ENCODE measurements at places on chromosomes 2 and 18.
A peak's percentile ranks its signal among the peaks of the same experiment; 100 is the strongest.

GRCh38 chr18:42114310-42114943 is 159.4 kb downstream of the PIK3C3 start:
- peak; percentile 71 for DNase-seq

GRCh38 chr18:59268721-59269562 is 4.3 kb downstream of the RAX start:
- peak; percentile 70 for DNase-seq

- DNase-seq: peak; percentile 47
Measured at GRCh38 chr2:70340761-70341476, 39.1 kb upstream of the FAM136A start.

- no peak for DNase-seq
Measured at GRCh38 chr2:3434654-3435053, 55.2 kb downstream of the TRAPPC12 start.

DNA sequence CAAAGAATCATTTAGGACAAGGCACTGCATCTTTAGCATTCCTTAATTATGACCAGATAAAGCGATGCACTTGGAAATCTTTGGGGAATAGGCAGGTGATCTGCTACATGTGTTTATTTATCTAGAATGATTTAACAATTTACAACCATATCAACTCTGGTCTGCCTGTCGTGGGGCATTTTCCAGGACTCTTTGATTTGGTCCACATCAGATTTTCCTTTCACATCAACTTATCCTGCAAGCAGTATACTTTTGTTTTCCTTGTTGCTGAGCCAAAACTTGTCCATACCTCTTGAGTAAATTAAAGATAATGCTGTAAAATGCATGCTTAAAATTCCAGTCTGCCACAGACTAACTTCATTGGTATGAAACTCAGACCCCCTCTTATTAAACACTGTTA is 312.4 kb upstream of the TCF4 start:
- no peak for DNase-seq

- DNase-seq: no peak
Measured at GRCh38 chr18:40911582-40912254, 1043.3 kb upstream of the PIK3C3 start.

GRCh38 chr18:76903386-76903785 is 81.0 kb downstream of the ZNF236 start:
- DNase-seq: no peak

- no peak for DNase-seq
Measured at GRCh38 chr2:194917519-194917918, 739.5 kb upstream of the SLC39A10 start.

DNA sequence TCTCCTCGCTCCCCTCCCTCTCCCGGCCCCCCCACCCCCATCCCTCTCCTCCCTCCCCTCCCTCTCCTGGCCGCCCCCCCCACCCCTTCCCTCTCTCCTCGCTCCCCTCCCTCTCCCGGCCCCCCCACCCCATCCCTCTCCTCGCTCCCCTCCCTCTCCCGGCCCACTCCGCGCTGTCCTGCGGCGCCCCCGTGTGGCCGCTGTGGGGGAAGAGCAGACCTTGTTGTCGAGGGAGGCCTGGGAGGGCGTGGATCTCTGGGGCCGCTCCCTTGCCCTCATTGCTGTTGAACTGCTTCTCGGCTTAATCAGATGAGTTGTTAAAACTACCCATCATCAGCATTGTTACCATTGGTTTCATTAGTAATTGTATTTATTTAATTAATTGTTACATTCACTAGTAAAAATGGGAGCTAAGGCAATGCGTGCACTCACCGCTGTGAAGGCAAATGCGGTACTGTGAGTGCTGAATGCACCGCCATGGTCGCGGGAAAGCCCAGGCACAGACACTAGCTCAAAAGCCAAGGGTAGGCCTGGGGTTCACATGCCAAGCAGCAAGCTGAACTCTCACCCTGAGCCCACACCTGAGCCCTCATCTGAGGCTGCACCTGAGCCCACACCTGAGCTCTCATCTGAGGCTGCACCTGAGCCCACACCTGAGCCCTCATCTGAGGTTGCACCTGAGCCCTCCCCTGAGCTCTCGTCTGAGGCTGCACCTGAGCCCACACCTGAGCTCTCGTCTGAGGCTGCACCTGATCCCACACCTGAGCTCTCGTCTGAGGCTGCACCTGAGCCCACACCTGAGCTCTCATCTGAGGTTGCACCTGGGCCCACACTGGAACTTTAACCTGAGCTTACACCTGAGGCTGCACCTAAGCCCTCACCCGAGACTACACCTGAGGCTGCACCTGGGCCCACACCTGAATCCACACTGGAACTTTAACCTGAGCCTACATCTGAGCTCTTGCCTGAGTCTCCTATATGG is 8.8 kb downstream of the RTP5 start:
- peak; percentile 83 for DNase-seq

DNA sequence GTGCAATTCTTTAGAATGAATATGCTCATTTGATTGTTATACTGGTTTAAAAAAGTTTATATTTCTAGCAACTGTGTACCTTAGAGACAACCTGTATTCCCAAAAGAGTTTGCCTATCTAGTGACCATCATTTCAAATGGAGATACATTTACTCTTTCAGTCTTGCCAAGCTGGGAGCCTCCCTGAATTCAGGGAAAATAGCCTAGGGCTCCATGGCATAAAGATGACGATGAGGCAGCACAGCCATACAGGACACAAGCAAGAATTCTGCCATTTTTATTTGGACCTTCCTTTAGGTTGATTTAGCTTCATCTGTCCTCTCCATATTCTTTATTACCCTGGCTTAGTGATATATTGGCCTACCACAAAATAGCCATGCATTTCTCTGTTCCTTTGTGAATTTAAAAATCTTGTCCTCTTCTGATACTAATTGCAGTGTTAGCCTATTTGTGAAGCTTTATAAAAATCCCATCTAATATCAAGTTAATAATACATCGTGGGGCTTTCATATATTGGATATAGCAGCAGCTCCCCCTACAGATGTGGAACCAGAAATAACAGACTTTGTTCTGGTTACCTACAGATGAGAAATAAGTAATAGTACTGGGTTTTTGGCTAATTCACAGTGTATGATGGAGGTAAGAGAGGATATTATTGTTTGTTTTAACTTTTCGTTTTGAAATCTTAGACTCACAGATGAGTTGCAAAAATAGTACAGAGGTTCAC is 1661.9 kb upstream of the PIK3C3 start:
- no peak for DNase-seq

DNA sequence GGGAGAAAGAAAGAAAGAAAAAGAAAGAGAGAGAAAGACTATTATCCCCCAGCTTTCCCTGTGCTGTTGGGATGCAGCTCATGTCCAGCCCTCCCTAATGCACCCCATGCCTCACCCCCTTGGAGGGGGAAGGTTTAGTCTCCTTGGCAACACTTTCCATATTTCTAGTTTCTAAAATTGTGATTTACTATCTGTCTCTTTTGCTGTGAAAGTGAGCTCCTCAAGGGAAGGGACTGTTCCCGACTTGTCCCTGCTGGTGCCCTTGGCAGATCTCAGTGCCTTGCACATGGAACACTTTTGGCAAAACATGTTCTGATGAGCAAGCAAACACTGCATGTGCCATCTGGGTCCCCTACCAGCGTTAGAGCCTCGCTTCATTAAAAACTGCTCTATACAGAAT is 11.7 kb upstream of the NAPG start:
- DNase-seq: no peak

DNA sequence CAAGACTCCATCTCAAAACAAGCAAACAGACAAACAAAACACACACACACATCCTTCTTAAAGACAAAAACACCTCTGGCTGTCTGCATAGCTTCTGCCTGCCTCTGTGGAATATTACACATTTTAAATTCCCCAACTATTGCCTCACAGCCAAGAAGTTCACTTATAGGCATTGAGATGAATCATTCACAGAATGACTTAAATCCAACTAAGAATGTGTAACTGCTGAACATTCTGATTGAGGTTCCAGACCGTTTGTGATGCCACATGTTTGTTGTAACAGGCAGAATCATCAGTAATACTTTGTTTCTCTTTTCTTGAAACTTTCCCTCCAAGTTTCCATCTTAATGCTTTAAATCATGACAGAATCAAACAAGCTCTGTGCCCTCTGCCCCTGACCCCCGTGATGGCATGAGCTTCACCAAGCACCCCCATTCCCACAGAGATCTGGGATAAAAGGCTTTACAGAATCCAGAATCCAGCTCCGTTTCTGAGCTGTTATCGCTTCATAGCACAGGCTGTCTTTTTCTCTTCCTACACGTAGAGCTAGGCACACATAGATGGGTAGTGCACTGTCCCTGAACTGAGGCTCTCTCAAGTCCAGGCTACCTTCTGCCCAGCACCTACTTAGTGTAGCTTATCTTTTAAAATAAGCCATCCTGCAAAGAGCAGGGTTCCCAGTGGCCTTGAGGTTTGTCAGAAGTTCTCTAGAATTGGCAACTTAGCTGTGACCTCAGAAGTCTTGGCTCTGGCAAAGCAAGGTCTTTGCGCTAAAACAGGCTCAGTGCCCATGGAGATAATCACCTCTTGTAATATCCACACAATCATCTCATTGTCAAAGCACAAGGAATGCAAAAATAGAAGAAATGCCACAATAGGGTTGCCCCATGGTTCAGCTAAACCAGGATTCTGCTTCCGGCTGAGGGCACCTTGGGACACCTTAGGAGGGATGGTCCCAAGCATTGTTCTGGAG is 32.9 kb downstream of the EPAS1 start:
- no peak for DNase-seq

- no peak for DNase-seq
Measured at GRCh38 chr2:8255448-8255800, 426.4 kb upstream of the ID2 start.

- no peak for DNase-seq
Measured at GRCh38 chr2:198314559-198315153, 510.3 kb downstream of the PLCL1 start.

- no peak for DNase-seq
Measured at GRCh38 chr2:183255411-183255810, 131.2 kb downstream of the NUP35 start.

DNA sequence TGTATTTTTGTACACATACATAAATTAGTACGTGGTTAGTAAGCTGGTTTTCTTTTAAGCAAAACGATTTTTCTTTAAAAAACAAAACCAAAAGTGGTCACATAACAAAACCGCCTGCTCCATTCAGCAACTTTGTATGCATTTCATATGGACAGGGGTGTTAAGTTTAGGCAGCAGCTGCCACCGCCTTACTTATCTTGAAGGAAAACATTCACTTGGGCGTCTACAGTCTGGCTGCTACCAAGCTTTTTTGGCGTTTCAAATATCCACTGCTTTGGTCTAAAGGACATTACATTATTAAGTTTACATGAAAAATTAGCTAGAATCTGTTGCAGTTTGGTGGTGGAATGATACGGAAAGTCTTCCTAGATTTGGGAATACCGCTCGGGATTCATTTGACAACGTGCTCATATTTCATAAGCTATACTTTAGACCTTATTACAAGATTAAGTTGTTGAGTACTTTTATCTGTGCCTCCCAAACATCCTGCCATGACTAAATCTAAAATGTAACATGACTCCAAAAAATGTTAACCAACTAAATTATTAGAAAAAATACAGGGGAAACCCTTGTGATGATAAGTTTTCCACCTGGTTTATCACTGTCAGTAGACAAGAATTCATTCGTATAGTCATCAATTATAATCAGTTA is 214.8 kb downstream of the NEDD4L start:
- no peak for DNase-seq

- no peak for DNase-seq
Measured at GRCh38 chr2:65714866-65715265, 282.5 kb upstream of the SPRED2 start.

DNA sequence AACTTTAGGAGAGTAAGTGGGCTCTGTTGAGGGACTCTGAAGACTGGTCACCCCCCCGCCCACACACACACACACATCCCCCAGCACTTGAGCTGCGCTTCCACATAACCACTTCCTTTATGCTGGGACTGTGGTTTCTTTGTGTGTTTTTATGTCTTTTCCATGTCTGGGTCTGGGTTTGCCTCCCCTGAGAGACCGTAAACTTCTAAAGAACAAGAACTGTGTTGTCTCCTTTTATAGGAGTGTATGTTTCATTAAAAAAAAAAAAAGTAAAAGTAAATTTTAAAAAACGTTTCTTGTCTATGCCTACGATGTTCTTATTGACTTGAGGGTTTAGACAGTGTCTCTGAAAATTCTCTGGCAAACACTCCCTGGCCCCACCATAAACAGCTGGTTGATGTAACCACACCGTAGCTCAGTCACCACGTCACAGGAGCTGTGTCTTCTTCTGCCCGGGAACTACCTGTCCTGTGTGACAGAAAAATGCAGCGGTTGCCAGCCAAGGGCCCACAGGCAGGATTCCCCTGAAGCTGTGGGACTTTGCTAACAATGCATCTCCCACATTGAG is 68.0 kb downstream of the KLHL29 start:
- DNase-seq: no peak

GRCh38 chr2:43129676-43130547 is 96.5 kb downstream of the ZFP36L2 start:
- no peak for DNase-seq

DNA sequence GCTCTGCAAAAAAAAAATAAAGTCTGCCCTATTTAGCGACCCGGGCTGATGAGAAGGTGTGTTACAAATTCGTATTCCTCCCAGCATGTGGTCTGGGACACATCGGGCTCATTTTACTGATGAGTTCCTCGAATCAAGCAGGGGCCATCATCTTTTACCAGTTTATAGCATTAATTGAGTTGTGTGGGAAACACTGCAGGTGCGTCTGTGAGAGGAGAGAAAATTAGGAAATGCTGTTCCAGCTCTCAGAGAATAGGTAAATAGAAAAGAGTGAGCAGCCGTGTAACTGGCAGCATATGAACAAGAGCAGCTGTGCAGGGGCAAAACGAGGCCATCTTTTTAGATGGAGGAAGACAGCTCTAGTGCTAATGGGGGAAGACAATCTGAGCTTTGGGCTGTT is 216.7 kb downstream of the SETBP1 start:
- DNase-seq: no peak

DNA sequence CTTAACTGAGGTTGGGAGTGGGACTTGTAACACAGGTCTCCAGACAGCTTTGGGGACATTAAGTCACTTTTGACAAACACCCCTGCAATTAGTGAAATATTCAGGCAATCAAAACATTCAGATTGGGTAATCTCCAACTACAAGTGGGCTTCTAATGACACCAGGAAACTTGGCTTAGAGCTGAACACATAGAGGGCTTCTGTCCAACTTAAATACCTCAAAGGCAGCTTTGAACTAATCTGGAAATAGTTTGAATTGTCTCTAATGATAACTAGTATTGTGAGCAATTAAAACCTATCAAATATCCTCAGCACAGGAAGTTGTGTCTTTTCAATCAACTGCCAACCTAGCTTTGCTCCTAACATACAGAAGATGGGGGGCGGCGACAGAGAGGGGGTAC is 5.1 kb upstream of the ASPRV1 start:
- DNase-seq: no peak

DNA sequence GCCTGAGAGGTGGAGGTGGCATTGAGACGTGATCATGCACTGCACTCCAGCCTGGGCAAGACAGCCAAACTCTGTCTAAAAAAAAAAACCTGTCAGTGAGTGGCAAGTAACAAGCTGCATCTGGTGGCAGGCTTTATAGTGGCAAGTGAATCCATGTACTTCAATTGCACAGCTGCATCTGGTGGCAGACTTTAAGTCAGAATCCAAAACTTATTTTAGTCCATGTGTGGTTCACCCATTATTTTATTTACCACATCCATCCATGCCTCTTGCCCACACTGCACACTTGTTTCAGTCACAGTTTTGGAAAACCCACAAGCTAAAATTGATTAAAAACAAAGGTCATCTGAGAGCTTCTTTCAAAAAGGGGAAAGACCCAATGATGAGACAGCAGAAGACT is 1636.4 kb upstream of the NXPH2 start:
- no peak for DNase-seq

Measured in right forelimb (tissue), 1 donor.